ENCODE measurements at places on chromosomes 4 and X. TPM values are rescaled to one million over a fixed set of nuclear protein-coding genes. Genes with fewer than 3 reads are reported as not detected.
A peak's percentile ranks its signal among the peaks of the same experiment; 100 is the strongest.

DNA sequence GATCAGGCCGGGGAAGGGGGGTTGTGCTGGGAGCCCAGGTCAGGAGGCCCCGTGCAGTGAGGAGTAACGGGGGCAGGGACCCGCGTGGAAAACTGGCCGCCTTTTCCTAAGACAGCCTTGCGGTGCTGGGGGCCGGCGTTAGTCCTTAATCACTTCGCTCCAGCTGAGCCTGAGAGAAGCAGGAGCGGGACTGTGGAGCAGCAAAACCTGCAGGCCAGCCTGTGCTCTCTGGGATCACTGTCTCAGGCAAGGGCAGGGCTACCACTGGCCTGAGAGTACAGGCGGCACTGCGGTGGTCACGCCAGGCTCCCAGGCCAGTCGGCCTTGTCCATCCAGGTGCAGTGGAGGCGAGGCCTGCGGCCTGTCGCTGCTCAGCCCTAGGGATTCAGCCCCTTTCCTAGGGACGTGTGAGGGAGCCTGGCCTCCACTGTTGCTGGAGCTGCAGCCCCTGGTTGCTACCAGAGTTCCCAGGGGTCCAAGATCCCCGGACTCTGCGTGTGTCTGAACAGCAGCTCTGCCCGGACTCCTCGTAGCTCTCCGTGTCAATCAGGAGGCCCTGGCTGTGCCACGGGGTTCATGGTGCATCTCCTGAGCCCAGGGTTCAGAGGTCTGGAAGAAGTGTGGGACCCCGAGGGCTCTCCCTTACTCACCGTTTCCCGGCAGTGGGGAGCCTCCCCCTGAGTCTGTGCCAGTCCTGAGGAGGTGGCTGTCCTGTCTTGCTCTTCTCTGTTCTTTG, 2141.7 kb upstream of the TENM3 start:
- H3K4me1 ChIP-seq: no peaks in the 10 kb centered on the region
- DNase-seq: no peak
- H3K36me3 ChIP-seq: no peaks in the 10 kb centered on the region
- H3K27ac ChIP-seq: no peak overlapping the region
- no peak overlapping the region for H3K4me3 ChIP-seq

GRCh38 chr4:137533855-137534254, 1.6 kb upstream of the PCDH18 start:
- H3K4me1 ChIP-seq: no peaks in the 10 kb centered on the region
- no peak for DNase-seq
- H3K4me3 ChIP-seq: no peak overlapping the region
- H3K36me3 ChIP-seq: no peaks in the 10 kb centered on the region

- H3K4me1 ChIP-seq: no peaks in the 10 kb centered on the region
- peak within 1 kb of the TSS; percentile 82 for H3K27ac ChIP-seq
- H3K4me3 ChIP-seq: peak within 1 kb of the TSS; percentile 42
- H3K36me3 ChIP-seq: no peaks in the 10 kb centered on the region
These were observed at the start of gene RASSF6 for GRCh38 chr4:73620115-73620792. RASSF6 (minus strand) TSS chr4:73620436; CDS start chr4:73611795, 8,641 bp downstream.

GRCh38 chr4:180766944-180767729, 1476.1 kb upstream of the TENM3 start:
- H3K27ac ChIP-seq: no peak overlapping the region
- no peaks in the 10 kb centered on the region for H3K27me3 ChIP-seq
- H3K36me3 ChIP-seq: no peaks in the 10 kb centered on the region
- H3K4me3 ChIP-seq: no peak overlapping the region
- H3K4me1 ChIP-seq: no peaks in the 10 kb centered on the region
- no peak for DNase-seq

The RTL5 gene
- total RNA-seq: 1.2 TPM

- no peaks in the 10 kb centered on the region for H3K27me3 ChIP-seq
- no peak for DNase-seq
- H3K27ac ChIP-seq: no peak overlapping the region
- no peak overlapping the region for H3K4me3 ChIP-seq
- no peaks in the 10 kb centered on the region for H3K4me1 ChIP-seq
- no peaks in the 10 kb centered on the region for H3K36me3 ChIP-seq
These were observed 10.9 kb upstream of the TET2 start for GRCh38 chr4:105135785-105136184.

The GDPD2 gene
- 15.3 TPM for total RNA-seq

- H3K36me3 ChIP-seq: no peaks in the 10 kb centered on the region
- no peak for DNase-seq
- no peaks in the 10 kb centered on the region for H3K27me3 ChIP-seq
- H3K27ac ChIP-seq: no peak overlapping the region
These were observed 12.1 kb upstream of the F9 start for GRCh38 chrX:139518475-139518874.

GRCh38 chr4:22091352-22091717, 142.8 kb upstream of the KCNIP4 start:
- no peaks in the 10 kb centered on the region for H3K27me3 ChIP-seq
- DNase-seq: no peak
- H3K4me1 ChIP-seq: no peaks in the 10 kb centered on the region
- H3K4me3 ChIP-seq: no peak overlapping the region
- no peak overlapping the region for H3K27ac ChIP-seq
- H3K36me3 ChIP-seq: no peaks in the 10 kb centered on the region

GRCh38 chr4:85715991-85716737, 241.2 kb downstream of the ARHGAP24 start:
- H3K27ac ChIP-seq: no peak overlapping the region
- H3K4me1 ChIP-seq: no peaks in the 10 kb centered on the region
- H3K36me3 ChIP-seq: no peaks in the 10 kb centered on the region
- DNase-seq: no peak

DNA sequence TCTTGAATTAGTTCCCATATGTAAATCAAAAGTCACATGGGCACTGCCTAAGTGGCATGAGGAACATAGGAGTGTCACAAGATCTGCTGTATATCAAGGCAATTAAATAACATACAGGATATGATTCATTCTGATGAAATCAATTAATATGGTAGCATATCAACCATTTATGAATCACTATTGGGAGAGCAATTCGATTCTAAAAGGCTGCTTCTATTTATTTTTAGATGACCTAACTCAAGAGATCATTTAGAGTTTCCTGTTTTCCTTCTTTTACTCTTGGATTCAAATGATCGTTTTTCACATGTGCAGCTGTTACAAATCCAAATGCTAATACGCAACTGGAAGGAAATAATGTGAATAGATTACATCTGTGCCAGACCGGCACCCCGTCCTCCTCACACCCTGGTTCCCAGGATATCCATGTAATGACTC, 81.9 kb downstream of the HCCS start:
- no peak overlapping the region for H3K4me3 ChIP-seq
- no peak for DNase-seq
- no peak overlapping the region for H3K27ac ChIP-seq
- no peaks in the 10 kb centered on the region for H3K36me3 ChIP-seq
- no peaks in the 10 kb centered on the region for H3K4me1 ChIP-seq

DNA sequence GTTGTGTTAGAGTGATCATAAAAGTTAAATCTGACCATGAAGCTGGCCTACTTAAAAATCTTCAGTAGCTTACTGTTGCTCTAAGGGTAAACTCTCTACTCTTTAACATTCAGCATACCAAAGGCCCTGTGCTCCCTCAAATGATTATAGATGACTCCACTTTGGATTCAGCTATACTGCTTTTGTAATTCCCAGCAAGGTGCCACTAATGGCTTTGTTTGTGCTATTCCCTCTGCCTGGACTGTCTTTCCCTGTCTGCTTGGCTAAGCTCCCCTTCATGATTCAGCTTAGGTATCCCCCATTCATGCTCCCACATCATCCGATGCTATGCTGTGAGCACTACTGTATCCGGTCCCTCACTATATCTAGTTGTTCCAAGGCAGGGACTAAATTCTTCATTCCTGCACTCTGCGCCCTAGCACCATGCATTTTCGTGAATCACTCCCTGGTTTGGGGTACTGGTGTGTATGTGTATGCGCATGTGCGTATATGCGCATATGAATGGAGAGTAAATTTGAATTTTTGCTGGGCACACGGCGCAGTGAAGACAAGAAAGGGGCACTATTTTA, 453 bp upstream of the PBDC1 start:
- no peaks in the 10 kb centered on the region for H3K4me1 ChIP-seq
- DNase-seq: no peak
- peak overlapping the region; percentile 81 for H3K27ac ChIP-seq
- no peaks in the 10 kb centered on the region for H3K27me3 ChIP-seq
- H3K36me3 ChIP-seq: no peaks in the 10 kb centered on the region

The KLHL13 gene
- total RNA-seq: 2.7 TPM

- DNase-seq: no peak
- H3K27me3 ChIP-seq: no peaks in the 10 kb centered on the region
- no peak overlapping the region for H3K27ac ChIP-seq
- H3K36me3 ChIP-seq: no peaks in the 10 kb centered on the region
These were observed 421.0 kb downstream of the ADAM29 start for GRCh38 chr4:175339100-175339707.

The TLR10 gene
- total RNA-seq: 0.24 TPM

- H3K27ac ChIP-seq: no peak overlapping the region
- H3K27me3 ChIP-seq: no peaks in the 10 kb centered on the region
- DNase-seq: no peak
- H3K4me1 ChIP-seq: no peaks in the 10 kb centered on the region
- H3K4me3 ChIP-seq: no peak overlapping the region
- H3K36me3 ChIP-seq: no peaks in the 10 kb centered on the region
These were observed 263.8 kb downstream of the NKX6-1 start for GRCh38 chr4:84235126-84235944.

GRCh38 chr4:143241892-143242291, 57.2 kb downstream of the USP38 start:
- DNase-seq: no peak
- H3K4me3 ChIP-seq: no peak overlapping the region
- H3K27me3 ChIP-seq: no peaks in the 10 kb centered on the region
- no peaks in the 10 kb centered on the region for H3K36me3 ChIP-seq
- no peaks in the 10 kb centered on the region for H3K4me1 ChIP-seq
- H3K27ac ChIP-seq: no peak overlapping the region

DNA sequence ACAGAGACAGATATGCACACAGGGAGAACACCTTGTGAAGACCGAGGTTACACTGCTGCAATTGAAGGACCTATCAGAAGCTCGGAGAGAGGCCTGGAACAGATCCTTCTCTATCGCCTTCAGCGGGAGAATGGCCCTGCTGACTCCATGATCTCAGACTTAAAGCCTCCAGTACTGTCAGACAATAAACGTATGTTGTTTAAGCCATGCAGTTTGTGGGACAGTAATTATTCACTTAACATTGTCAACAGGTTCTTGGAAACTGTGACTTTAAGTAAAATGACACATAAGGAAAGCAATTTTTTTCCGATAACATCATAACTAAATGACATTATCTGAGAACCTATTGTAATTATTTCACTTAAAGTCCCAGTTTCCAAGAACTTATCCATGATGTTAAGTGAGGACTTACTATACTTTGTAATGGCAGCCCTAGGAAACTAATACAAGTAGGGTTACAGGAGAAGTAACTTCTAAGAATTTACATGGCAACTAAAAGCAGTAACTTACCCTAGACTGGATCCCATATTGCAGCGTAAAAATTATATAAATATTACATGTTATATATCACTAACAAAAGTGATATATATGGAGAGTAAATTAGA, 180.8 kb upstream of the MAB21L2 start:
- no peaks in the 10 kb centered on the region for H3K4me1 ChIP-seq
- H3K27me3 ChIP-seq: no peaks in the 10 kb centered on the region
- no peaks in the 10 kb centered on the region for H3K36me3 ChIP-seq
- no peak for DNase-seq
- H3K27ac ChIP-seq: no peak overlapping the region

The GRPEL1 gene
- 45.9 TPM for total RNA-seq

DNA sequence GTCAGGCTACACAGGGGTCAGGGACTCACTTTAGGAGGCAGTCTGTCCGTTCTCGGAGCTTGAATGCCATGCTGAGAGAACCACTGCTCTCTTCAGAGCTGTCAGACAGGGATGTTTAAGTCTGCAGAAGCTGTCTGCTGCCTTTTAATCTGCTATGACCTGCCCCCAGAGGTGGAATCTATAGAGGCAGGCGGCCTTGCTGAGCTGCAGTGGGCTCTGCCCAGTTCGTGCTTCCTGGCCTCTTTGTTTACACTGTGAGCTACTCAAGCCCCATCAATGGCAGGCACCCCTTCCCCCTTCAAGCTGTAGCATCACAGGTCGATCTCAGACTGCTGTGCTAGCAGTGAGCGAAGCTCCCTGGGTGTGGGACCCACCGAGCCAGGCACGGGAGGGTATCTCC, 31.5 kb upstream of the UNC5C start:
- H3K4me3 ChIP-seq: no peak overlapping the region
- DNase-seq: no peak
- H3K27me3 ChIP-seq: no peaks in the 10 kb centered on the region
- H3K36me3 ChIP-seq: no peaks in the 10 kb centered on the region
- no peaks in the 10 kb centered on the region for H3K4me1 ChIP-seq
- H3K27ac ChIP-seq: no peak overlapping the region

GRCh38 chr4:2350982-2351381, 67.5 kb downstream of the ZFYVE28 start:
- no peak for DNase-seq
- H3K4me3 ChIP-seq: no peak overlapping the region
- no peaks in the 10 kb centered on the region for H3K4me1 ChIP-seq

The KLHL4 gene
- total RNA-seq: 0.58 TPM

GRCh38 chr4:82898322-82899243, 2.0 kb upstream of the THAP9 start:
- no peaks in the 10 kb centered on the region for H3K4me1 ChIP-seq
- DNase-seq: peak; percentile 33
- H3K4me3 ChIP-seq: peak overlapping the region; percentile 66

The FGB gene
- total RNA-seq: 0.13 TPM

The CLTRN gene
- not detected for total RNA-seq

The CENPVL2 gene
- not detected for total RNA-seq

DNA sequence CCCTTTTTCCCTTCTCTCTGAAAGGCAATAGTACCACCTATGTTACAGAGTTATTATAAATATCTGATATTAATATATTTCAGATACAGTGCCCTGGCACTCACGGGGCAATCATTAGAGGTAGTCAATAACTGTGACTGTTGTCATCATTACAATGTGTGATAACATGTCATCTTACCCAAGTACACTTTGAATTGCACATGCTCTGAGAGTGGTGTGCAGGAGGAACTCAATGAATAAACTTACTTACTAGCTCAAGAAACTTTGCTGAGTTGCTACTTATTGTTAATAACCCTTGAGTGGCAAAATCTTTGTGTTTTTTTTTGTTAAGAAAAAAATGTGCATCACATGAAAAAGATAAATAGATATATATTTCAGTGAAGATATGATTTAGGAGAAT, 275.1 kb upstream of the RASGEF1B start:
- H3K4me1 ChIP-seq: no peaks in the 10 kb centered on the region
- H3K36me3 ChIP-seq: no peaks in the 10 kb centered on the region
- no peak overlapping the region for H3K27ac ChIP-seq

- H3K27me3 ChIP-seq: peaks cover 4% of the 10 kb centered on the region
- no peak overlapping the region for H3K27ac ChIP-seq
These were observed 546.9 kb downstream of the BCOR start for GRCh38 chrX:39550795-39551361.

The CT47B1 gene
- not detected for total RNA-seq

DNA sequence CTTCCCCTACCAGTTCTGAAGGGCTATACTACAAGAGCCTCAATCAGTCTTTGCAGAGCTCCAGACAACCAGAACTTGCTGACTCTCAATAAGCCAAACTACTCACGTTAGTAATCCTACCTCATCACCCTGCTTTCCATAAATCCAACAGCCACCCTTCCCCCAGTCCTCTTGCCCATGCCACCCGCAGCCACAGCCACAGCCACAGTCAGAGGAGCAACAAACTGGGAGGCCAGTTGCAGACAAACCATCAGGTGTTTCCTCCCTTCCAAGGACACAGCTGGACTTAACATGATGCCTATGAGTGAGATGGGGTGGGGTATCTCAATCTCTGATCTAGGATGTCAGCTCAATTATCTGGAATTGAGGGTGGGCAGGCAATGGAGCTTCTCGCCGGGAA, 1.0 kb downstream of the GABRA3 start:
- H3K4me1 ChIP-seq: no peaks in the 10 kb centered on the region
- no peaks in the 10 kb centered on the region for H3K27me3 ChIP-seq
- no peak overlapping the region for H3K4me3 ChIP-seq
- H3K36me3 ChIP-seq: no peaks in the 10 kb centered on the region
- H3K27ac ChIP-seq: no peak overlapping the region
- no peak for DNase-seq

Data from colonic mucosa (tissue), 4 donors.